ENCODE measurements at places on chromosomes 3 and 15.

GRCh38 chr15:23648920-23649515, 1.4 kb upstream of the MAGEL2 start:
- DNase-seq, result peak; percentile 59

- no peak for DNase-seq
These were observed 11.7 kb upstream of the SEMA3B start for GRCh38 chr3:50256978-50257890.

DNA sequence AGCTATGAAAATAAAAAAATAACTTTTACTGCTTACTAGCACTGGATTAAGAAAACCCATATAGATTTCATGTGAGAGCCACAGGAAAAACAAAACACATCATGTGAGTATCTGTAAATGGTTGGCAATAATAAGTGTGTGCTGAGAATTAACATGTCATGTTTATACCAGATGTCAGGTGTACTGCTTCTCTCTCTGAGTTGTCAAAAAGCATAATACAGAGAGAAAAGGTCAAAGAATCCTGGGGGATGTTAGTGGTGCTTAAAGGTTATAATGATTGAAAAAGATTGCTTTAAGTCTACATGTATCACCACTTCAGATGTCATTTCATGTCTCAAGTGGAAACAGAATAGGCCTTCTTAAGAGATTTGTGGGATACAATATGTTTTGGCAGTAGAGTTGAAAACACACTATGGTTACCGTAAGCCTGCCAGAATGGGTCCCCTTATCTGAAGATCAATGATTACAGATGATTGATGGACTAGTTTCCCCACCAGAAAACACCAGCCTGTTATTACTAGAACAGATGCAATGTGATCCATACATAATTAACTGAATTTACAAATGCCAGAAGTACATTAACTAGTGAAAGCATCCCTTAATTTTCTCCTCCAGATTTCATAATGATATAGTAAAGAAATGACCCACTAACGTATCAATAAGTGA, 204.1 kb downstream of the CNTN3 start:
- no peak for DNase-seq

- no peak for DNase-seq
These were observed 174.7 kb upstream of the TPM1 start for GRCh38 chr15:62867844-62868243.

DNA sequence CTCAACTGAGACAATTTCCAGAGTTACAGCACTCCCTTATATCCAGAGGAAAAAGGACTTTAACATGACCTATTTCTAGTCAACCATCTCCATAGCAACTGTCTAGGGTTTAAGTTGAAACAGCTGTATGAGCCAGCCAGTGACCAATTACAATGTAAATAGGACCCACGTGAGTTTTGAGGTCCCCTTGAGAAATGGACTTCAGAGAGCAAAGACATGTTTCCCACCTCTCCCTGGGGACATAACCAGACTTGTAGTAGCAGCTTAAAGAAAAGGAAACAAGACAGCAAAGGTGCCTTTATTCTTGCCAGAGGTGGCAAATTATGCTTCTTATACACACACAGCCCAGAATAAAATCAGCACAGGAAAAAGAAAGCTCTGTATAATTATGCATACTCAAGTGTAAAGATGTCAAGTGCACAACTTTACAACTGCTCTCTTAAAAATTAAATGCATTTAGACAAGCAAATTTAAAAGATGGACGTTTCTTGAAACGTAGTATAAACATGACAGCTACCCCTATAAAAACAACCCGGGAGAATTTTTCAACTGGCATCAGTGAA, 40.2 kb downstream of the SUMF1 start:
- DNase-seq, result no peak

DNA sequence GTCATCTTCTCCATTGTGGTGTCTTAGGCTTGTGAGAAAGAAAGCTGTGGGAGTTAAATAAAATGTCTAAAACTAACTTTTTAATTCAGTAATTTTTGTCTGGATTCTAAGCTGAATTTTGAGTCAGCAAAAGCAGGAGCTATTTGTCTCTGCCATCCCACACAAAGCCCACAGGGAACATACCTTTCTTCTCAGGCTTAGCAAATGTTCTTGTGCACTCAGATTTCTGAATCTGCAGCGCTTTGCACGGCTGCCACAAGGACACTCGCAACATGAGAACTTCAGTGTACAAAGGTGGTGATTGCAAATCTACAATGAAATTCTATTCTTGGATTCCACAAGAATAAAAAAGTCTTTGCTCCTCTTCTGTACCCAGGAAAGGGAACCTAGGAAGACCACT, 88.2 kb upstream of the RNF7 start:
- no peak for DNase-seq

- no peak for DNase-seq
These were observed 44.6 kb upstream of the VILL start for GRCh38 chr3:37945807-37946530.

- no peak for DNase-seq
These were observed 3.3 kb downstream of the BNIP2 start for GRCh38 chr15:59685737-59686297.

- DNase-seq, result no peak
These were observed 232.9 kb downstream of the ADAMTS17 start for GRCh38 chr15:100108846-100109245.

- DNase-seq, result no peak
These were observed 62.8 kb downstream of the RSL24D1 start for GRCh38 chr15:55133972-55134371.

- DNase-seq, result no peak
These were observed 44.2 kb downstream of the CMTM8 start for GRCh38 chr3:32282578-32283154.
